Left ventricle myocardium inferior (tissue), 1 donor: ENCODE measurements at places on chromosomes 4 and X.

DNA sequence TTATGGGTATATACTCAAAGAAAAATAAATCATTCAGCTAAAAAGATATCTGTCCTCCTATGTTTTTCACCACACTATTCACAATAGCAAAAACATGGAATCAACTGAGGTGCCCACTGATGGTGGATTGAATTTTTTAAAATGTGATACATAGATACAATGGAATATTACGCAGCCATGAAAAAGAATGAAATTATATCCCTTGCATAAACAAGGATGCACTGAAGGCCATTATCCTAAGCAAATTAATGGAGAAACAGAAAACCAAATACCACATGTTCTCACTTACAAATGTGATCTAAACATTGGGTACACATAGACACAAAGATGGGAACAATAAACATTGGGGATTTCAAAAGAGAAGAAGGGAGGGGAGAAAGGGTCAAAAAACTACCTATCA, 964.2 kb upstream of the IGFBP7 start:
- no peak for DNase-seq

DNA sequence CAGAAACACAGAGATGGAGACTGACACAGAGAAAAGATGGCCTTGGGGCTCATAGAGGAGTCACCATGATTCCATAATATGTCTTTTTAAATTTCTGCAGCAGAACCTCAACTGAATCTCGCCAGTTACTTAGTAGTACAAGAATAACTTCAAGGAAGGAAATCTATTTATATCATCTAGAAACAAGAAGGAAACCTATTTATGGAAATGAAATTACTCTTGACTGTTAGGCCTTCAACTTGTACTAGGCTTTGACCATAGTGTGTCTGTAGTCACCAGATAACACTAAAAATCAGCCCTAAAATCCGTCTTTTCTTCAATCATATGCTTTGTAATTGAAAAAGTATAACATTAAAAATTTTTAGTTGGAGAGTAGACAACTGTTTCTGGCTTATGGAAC, 740.4 kb downstream of the TRIML1 start:
- DNase-seq, result no peak

- DNase-seq, result no peak
These were observed 882.7 kb upstream of the PCDH10 start for GRCh38 chr4:132266374-132266773.

DNA sequence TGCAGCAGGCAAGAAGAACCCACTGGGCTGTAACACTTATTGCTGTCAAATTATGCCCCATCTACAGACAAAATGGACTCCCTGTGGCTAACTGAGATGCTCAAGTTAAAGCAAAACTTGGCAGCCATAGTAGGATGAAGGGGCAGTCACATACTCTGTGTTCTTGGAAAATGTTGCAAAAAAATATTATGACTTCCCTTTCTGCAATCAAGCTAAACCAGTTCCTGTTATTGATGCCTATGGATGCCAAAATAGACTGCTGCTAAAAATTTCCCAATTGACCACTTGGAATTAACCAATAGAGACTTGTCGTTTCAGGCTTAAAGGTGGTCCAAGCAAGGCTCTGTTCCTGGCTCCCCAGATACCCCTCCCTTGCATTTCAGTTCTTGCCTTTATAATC, 49.5 kb downstream of the IQCM start:
- no peak for DNase-seq

DNA sequence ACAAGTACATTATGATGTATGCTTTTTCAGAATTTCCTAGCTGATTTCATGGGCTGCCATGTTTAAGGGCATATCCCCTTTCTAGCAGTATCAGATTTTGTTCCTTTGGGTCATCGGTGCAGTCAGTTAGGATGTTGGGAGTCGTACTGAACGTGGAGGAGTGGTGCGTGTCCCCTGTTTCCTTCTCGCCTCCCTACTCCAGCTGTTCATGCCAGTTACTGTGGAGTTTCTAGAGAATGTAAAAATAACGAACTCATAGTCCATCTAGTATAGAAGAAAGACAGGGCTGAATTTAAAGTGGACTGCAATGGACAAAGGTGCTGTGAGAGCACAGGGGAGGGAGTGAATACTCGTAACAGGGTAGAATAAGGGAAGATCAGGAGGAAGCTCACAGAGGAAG, 111.3 kb downstream of the CEP135 start:
- no peak for DNase-seq

GRCh38 chr4:11133868-11134267, 294.8 kb downstream of the HS3ST1 start:
- DNase-seq, result no peak

GRCh38 chrX:143615851-143616250, 20.1 kb downstream of the SLITRK4 start:
- no peak for DNase-seq

- DNase-seq, result no peak
These were observed 99.8 kb downstream of the SPRY1 start for GRCh38 chr4:123496421-123496820.

GRCh38 chrX:47539860-47540259, 21.1 kb upstream of the ARAF start:
- DNase-seq, result no peak

- DNase-seq, result no peak
These were observed 68.5 kb downstream of the EFNB1 start for GRCh38 chrX:68897118-68897945.

GRCh38 chr4:170008371-170008770, 17.8 kb downstream of the MFAP3L start:
- no peak for DNase-seq

DNA sequence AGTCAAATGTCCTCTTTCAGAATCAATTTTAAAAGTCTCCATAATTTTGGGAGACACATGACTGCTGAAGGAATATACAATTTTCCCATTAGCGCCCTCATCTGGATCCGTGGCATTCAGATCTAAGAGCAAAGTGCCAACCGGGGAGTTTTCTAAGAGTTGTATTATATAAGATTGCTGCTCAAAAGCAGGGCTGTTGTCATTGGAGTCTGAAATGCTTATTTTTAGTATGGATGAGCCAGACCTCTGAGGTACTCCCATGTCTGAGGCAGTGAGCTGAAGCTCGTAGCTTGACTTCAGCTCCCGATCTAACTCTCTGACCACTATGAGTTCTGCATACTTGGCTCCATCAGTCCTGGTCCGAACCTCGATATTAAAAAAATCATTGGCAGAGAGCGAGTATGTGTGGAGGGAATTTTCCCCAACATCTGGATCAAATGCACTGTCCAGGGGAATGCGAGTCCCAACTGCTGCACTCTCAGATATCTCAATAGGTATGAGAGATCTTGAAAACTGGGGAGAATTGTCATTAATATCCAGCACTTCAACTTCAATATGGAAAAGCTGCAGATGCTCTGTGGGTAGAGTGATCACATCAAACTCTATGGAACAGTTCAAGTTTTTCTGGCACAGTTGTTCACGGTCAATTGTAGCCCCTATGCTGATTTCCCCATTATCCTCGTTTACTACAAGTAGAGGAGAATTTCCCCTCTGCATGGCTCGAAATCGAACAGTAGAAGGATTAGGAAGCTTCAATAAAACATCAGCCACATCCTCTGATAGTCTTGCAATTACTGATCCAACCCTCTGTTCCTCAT, 917 bp downstream of the PCDH18 start:
- DNase-seq, result no peak

DNA sequence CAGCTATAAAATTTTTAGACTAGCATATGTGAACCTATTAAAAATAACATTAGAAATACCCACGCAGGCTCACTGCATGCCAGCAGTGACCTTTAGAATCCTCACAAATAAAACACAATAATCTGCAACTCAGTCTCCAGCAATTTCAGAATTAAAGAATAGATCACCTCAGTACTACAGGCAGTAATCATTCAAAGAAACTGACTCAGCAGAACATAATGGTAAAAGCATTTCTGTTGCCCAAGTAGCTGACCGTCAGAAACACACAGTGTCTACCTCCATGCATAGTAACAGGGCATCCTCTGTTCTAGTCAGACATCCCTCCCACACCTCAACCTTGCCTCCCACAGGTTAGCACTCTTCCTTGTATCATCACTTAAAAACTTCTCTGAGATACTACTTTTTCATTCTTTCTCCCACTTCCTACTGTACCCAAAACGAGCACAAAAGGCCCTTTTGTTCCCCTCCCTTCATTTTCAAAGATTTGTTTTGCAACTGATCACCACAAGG, 65.7 kb upstream of the BEND2 start:
- no peak for DNase-seq

DNA sequence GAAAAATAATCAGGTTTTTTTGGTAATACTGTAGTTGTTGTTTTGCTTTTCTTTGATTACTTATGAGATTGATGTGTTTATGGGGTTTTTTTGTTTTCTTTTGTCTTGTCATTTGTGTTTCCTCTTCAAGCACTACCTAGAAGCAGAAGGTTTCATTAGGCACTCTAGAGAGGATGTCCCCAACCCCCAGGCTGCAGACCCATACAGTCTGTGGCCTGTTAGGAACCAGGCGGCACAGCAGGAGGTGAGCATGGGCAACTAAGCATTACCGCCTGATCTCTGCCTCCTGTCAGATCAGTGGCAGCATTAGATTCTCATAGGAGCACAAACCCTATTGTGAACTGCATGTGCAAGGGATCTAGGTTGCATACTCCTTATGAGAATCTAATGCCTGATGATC, 22.9 kb upstream of the NOCT start:
- DNase-seq, result no peak

GRCh38 chrX:149641835-149642234, 10.2 kb upstream of the TMEM185A start:
- DNase-seq, result no peak

DNA sequence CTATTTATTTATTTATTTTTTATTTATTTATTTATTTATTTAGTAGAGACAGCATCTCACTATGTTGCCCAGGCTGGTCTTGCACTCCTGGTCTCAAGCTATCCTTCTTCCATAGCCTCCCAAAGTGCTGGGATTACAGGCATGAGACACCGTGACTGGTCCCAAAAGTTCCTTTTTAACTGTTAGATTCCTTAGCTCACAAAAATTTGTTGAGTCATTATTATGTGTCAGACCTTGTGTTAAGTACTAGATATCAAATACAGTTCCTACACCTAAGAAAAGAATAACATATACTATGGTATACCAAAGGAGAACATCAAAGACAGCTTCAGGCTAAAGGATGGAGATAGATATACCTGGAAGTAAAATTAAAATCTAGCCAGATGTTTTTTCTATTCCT, 11.6 kb downstream of the FGA start:
- no peak for DNase-seq

GRCh38 chr4:169922632-169923276, 103.4 kb downstream of the MFAP3L start:
- no peak for DNase-seq

DNA sequence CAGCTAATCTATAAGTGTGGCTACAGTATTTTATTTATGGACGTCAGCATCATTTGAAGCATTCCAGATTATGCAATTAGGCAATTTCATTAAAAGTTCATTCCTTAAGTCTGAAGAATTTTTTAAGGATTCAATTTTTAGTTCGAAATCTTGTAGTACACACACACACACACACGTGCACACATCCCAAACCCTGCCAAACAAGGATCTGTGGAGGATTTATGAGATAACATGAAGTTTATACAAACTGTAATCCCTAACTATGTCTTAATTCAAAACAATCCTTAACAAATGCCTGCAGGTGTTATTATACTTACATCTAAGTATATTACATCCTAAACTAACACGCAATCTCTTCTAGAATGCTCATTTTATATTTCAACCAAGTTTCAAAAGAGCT, 105.8 kb downstream of the ELOVL6 start:
- no peak for DNase-seq

- no peak for DNase-seq
These were observed 35.0 kb downstream of the FBXW7 start for GRCh38 chr4:152500800-152501434.

DNA sequence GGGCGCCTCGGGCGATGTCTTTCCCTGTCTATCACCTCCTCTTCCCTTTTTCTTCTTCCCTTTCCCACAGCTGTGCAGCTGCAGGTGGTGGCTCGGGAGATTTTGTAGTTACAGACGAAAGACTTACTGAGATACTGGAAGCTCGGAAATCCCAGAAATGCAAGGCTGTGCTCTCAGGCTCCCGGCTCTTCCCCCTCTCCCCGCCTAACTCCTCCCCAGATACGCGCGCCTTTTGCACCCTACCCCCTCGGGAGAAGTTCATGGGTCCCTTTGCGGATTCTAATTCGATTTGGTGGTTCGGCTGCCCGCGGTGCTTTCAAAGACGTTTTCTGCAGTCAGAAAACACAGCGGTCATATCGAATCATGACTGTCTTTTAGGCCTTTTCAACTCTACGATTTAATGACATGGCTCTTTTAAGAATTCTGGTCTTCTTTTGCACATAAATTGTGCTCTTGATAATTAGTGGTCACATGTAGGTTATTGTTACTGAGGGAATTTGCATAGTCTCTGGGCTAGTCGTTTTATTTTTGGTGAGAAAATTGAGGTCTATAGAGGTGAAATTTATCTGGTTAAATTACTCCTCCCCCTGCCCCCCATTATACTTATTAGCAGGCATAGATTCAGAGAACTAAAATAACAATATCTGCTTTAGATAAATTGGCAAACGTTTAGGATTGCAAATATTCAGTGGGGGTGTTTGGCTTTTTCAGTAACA, 1.6 kb downstream of the SEPTIN11 start:
- DNase-seq, result no peak

DNA sequence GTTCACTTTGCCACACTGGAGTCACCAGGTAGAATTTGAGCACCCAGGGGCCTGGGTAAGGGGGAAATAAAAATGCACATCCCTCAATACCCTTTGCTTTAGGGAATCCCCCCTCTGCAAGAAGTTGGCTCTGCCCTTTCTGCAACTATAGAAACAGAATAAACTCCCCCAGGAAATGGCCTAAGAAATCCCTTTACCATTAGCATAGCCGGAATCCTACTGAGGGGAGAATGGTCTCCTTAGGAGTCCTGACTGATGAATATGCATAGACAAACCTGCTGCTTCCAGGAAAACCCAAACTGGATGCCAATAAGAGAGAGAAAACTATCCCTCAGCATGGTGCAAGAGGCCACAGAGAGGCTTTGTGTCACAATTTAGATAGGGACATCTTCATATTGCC, 11.0 kb downstream of the EFHC2 start:
- no peak for DNase-seq

DNA sequence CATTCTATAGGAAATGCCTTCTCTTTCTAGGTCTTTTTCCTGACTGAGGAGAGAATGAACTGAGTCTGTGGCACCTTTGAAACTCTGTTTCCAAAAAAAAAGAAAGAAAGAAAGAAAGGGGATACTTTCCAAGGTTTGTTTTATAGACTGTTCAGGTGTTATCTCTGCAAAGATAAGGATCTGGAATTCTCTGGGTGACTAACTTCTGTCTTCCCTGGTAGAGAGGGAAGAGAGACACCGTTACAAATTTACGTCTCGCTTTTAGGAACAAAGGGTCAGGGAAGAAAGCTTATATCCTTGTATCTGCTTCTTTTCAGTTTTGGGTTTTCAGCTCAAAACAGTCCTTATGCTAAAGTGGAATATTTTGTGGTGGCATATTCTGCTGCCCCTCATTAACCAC, 314.1 kb downstream of the RAPGEF2 start:
- DNase-seq, result no peak

- DNase-seq, result no peak
These were observed 57.8 kb upstream of the PLAC8 start for GRCh38 chr4:83172371-83172770.

GRCh38 chr4:17347445-17347844, 164.4 kb downstream of the QDPR start:
- no peak for DNase-seq
